Stimulated activated CD8-positive, alpha-beta memory T cell treated with anti-CD3 and anti-CD28 coated beads, Interleukin-4, amount 100 ng/mL, for 1 hour (primary cell): ENCODE measurements at places on chromosomes 3 and 15.

DNA sequence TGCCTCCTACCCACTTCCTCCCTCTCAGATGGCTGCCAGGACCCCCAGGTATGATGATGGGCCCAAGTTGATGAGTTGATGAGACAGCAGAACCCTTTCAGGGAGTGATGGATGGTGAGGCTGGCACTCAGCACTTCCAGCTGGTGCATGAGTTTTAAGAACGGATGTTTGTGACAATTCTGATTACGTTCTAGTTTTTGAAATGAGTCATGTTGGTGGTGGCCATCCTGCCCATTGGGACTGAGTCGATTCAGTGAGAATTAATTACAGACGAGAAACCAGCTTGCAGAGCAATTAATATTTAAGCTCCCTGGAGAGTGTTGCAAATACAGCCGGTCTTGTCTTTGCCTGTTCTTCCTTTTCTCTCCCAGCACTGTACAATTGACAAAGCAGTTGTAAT, 56.9 kb upstream of the NR2C2 start:
- no peak for DNase-seq

DNA sequence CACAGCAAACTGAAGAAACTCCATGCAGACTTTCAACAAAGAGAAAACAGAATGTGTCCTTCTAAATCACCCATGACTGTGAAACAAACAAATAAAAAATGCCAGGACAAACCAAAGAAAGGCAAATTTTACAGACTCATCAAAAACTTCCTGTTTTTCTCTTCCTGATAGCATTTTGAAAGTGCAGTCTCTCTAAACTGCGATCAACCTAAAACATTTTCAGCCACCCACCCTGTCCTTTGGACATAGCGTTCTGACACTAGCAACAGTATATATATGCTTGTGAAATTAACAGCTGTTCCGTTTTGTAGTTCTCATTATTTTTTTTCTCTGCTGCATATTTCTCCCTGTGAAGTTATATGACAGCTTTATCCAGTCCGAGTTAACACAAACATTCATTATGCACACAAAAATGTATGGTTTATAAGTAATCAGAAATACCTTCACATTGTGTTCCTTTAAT, 151.7 kb downstream of the FBN1 start:
- DNase-seq: no peak

- no peak for DNase-seq
Measured at GRCh38 chr15:27707257-27707656, 391.9 kb downstream of the OCA2 start.

- DNase-seq: no peak
Measured at GRCh38 chr3:30504939-30505338, 101.5 kb upstream of the TGFBR2 start.

DNA sequence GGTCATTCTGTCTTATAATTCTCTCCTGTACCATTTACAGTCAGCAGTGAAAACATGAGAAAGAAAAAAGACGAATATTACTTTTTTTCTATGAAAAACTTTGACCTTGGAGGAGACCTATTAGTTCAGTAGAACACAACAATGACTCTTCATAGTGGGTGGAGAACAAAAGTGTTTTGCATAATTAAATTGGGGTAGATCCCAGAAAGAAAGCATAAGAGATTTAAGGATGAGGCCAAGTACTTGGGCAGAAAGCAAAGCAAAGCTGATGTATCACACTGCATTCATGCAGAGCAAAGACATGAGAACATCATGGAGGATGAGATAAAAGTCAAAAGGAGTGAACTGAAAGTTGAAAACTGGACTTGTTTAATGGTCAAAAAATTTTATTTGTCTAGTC, 1273.4 kb downstream of the ROBO2 start:
- DNase-seq: no peak

GRCh38 chr3:125187599-125187910, 25.0 kb downstream of the SLC12A8 start:
- DNase-seq: no peak

DNA sequence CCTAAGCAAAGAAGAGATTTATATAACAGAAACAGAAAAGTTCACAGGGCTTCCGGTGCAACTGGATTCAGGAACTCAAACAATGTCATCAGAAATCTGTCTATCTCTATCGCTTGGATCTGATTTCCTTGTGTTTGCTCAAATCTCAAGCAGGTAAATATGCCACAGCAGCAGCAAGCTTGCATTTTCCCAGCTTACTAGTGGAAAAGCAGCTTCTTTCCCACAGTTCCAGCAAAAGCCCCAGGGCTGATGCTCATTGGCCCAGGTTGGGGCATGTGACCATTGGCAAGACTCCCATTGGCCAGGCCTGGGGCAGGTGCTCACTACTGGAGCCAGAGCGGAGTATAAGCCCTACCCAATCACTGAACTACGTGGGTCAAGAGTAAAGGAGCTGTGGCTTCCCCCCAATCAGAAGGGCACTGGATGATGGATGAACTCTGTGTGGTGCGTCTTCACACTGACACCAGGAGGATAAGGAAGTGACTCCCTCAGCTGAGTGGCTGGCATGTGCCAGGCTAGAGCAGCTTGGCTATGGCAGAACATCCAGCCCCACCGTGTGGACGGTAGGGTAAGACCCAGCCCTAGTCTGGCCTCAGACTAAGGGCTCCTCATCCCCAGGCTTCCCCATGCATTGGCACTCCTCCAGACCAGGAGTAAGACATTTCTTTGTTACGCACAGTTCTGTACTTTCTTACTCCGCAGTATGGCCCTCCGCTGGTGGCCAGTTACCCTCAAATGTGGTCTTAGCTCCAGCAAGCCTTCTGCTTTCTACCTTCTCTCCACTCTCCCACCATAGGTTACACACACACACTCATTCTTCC, 13.1 kb upstream of the VIPR1 start:
- no peak for DNase-seq
